ENCODE measurements at places on chromosomes 13 and 19. TPM values are rescaled to one million over a fixed set of nuclear protein-coding genes. Genes with fewer than 3 reads are reported as not detected.

The CD209 gene
- total RNA-seq = 17.5 TPM

The ZNF579 gene
- total RNA-seq = 0.66 TPM

The ZNF266 gene
- 24.4 TPM for total RNA-seq

The UBE2L5 gene
- total RNA-seq = not detected

The RCBTB2 gene
- 19.2 TPM for total RNA-seq

The NEK3 gene
- total RNA-seq = 14.1 TPM

The SIGLEC8 gene
- total RNA-seq = 0.33 TPM

The PSG6 gene
- total RNA-seq = not detected

The MAMSTR gene
- total RNA-seq = not detected

The KCNJ14 gene
- total RNA-seq = 0.66 TPM

The RNF113B gene
- total RNA-seq = not detected

The TBXA2R gene
- total RNA-seq = 4.0 TPM

The KLK13 gene
- total RNA-seq = not detected

The FCER2 gene
- 0.49 TPM for total RNA-seq

The ARHGEF7 gene
- total RNA-seq = 79.2 TPM

The FAM216B gene
- total RNA-seq = not detected

The GAPDHS gene
- total RNA-seq = not detected

The DAND5 gene
- not detected for total RNA-seq

The RXFP2 gene
- total RNA-seq = 0.33 TPM

The SIGLEC10 gene
- total RNA-seq = 1.7 TPM

The PRX gene
- total RNA-seq = 2.0 TPM

The TGFBR3L gene
- not detected for total RNA-seq

The DIRAS1 gene
- not detected for total RNA-seq

The KIR3DL1 gene
- total RNA-seq = not detected

The CYP2S1 gene
- 2.6 TPM for total RNA-seq

The MEIOSIN gene
- total RNA-seq = not detected

The ZNF580 gene
- total RNA-seq = 5.9 TPM

The NCR1 gene
- 0.85 TPM for total RNA-seq

The ERICH6B gene
- total RNA-seq = not detected

The DCLK1 gene
- total RNA-seq = 116 TPM

The CACNG8 gene
- not detected for total RNA-seq

The ZNF665 gene
- total RNA-seq = 8.8 TPM

The OR4F17 gene
- not detected for total RNA-seq

The KIR2DL3 gene
- total RNA-seq = not detected

The OR7G3 gene
- not detected for total RNA-seq
